ENCODE measurements at places on chromosomes 5 and 9. TPM values are rescaled to one million over a fixed set of nuclear protein-coding genes. Genes with fewer than 3 reads are reported as not detected.

DNA sequence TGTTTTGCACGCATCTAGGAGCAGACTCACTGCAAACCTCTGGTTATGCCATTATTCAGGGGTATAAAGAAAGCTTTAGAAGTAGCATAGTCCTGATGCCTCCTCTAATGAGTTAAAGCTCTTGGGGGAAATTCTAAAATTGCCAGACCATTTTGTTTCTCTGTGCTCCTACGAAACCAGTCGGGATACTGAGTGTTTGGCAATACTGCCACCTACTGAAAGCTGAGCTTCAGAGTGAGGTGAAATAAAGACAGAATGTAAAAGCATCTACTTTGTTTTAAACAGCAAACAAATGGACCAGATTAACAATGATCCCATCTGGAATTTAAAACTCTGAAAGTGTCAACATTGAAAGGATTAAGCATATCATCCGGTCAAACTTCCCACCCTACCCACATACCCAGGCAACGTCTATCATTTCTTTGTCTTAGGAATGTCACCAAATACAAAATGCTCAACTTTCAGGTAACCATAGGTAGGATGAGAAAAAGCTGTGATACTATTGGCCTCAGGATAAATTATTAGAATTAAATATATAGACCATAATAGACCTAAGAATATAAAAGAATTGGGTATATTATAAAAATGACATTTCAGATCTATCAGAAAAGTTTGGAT, 77.8 kb upstream of the SHISAL2B start:
- peak; percentile 24 for DNase-seq

Gene RMRP
- 10,629 TPM for total RNA-seq

Gene MRPS2
- total RNA-seq: 121 TPM

Gene DPM2
- 38.3 TPM for total RNA-seq

- DNase-seq: no peak
These were observed 9.1 kb downstream of the LURAP1L start for GRCh38 chr9:12783767-12784460.

Gene SPINK7
- total RNA-seq: not detected
